ENCODE measurements at places on chromosomes 12 and 14.

DNA sequence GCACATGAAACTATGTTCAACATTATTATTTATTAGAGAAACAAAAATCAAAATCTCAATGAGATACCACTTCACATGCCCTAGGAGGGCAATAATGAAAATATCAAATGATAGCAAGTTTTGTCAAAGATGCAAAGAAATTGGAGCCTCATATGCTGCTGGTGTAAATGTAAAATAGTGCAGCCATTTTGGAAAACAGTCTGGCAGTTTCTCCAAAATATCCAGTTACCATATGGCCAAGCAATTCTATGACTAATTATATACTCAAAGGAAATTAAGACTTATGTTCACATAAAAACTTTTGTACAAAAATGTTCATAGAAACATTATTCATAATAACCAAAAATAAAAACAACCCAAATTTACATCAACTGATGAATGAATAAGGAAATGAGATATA is 313.6 kb upstream of the LMO3 start:
- DNase-seq: no peak

DNA sequence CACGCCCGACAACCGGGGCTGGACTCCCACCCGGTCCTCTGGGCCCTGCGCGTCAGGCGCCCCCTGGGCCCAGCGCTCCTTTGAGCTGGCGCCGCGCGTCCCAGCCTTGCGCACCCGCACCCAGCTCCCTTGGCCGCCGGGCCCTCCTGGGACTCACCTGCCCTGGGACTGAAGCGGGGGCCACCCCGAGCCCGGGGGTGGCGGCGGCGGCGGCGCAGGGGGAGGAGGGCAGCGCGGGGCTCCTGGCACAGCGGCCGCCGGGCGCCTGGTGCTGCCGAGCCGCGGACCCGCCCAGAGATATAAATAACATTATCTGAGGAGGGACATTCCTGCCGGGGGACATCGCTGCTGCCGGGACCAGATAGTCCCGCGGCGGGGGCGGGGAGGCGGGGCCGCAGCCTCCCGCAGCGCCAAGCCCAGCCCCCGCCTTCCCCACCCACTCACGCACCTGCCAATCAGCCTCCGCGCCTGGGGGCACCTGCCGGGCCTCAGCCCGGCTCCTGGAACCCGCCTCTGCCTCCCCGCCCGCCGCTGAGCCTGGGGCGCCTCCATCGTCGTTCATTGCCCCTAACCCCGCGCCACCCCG is at the start of gene SPTB:
Gene SPTB, minus strand, starts transcription at position 273 of the 586 bp plus-strand sequence. CDS start 56,813 bp downstream, outside the sequence.
- no peak for DNase-seq

- DNase-seq: no peak
Observed at GRCh38 chr14:51862860-51863259, 2.4 kb downstream of the GNG2 start.

DNA sequence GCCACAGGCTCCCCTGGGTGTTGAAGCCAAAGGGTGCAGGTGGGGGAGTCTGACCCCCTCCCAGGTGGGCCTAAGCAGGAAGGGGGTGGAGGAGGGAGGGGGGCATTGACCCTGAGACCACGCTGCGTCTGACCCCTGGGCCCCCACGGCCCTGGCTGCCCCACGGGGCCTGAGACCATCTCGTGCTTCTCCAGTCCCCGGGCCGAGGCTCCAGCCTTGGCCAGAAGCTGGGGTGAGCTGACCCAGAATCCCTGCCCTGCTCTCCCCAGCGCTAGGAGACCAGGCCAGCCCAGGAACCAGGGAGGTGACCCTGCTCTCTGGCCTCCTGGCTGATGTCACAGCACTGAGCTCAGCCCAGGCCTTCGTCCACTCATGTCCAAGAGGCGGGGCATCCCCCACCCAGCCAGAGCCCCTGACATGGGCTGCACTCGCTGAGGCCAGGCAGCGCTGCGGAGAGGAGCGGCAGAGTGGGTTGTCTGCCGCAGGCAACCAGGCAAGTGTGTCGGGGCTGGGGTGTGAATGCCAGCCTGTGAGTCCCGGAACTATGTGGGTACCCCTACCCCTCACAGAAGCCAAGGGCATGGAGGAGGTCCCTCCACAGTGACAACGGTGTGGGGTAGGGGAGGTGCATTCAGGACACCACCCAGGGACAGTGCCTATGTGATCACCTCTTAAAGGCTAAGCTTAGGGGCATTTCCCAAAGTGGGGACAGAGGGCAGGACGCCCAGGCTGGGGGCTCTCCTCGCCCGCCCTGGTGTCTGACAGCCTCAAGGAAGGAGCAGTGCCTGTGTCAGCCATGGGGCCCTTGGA is 6.3 kb downstream of the TRMT61A start:
- no peak for DNase-seq

DNA sequence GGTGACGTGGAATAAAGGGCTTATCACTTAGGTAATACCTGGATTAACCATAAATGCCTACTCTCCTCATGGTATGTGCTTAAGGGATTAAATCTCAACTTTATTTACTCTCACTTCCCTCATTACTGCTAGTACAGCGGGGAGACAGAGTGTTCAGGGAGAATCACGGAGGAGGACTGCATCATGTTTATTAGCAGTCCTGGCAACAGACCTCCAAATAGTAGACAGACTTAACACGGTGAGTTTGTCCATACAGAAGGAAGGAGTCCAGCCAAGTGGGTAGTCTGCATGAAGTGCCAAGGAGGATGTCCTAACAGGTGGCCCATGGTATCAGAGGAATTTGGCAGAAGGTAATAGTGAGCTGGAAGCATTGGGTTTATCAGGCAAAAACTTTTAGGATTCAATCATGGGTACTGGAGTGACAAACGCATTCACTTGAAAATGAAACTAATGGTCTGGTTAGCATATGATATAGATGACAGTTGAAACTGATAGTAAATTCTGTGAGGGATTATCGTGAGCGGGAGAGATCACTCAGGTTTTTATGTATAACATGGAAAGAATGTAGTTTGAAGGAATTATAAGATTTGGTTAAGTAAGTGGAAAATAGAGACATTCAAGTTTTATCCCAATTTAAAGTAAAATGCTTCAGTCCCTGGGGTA is 471.8 kb downstream of the TMEM117 start:
- no peak for DNase-seq

DNA sequence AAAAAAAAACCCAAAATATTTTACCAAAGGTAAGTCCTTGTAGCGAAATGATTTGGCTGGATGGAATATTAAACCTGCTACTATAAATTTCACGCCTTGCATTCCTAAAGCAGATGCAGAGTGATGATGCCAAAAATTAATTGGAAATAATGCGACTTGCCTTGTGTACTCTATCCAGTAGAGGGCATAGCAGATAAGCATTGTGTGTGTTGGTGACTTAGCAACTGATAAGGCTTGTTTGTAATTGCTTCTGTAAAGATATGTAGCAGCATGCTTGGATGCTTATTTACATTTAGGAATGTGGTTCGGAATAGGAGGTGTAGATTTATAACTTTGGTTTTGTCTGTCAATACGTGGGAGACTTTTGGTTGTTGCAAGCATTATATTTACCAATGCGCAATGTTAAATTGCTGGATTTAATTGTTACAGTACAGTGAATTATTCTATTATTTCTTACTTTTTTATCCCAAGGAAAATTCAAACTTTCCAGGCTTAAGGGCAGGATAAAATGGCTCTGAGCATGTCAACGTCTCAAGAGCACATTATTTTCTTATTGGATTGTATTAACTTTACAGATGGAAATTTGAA is 80.5 kb downstream of the TMEM260 start:
- DNase-seq: peak; percentile 5

DNA sequence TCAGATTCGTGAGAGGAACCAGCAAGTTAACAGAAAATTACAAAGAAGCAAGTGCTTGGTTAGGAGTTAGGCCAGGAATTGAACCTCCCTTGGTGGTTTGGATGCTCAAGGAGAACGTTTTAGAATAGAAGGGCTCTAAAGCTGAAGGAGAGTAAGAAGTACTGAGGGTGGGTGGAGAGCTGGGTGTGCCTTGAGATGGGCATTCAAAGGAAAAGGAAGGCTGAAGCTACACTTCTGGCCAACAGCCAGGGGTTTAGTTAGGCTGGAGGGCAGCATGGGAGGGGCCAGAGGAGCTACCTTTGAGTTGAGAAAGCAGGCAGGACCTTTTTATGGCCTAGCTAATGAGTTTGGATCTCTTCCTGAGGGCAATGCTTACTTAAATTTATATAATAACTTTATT is 421.2 kb downstream of the CCDC91 start:
- DNase-seq: no peak

GRCh38 chr12:111828338-111828979 is 13.6 kb upstream of the MAPKAPK5 start:
- no peak for DNase-seq

DNA sequence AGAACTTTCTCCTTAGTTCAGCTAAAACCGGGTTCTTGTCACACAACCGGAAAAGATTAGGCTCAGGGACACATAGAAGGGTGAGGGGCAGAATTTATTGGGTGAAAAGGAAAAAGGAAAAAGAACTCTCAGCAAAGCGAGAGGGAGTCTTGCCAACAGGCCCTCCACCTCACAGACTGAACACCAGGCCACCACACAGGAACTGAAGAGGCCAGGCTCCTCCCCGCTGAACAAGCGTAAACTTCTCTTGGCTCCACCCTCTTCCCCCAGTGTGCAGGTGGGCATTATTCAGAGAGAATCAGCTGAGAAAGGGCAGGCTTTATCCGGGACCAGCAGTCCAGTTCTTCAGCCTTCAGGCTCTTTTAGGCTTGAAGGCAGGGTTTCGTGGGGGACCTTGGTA is 125.6 kb upstream of the FGD4 start:
- DNase-seq: no peak

GRCh38 chr14:23321572-23322547 is 603 bp downstream of the PABPN1 start:
- DNase-seq: peak; percentile 48

DNA sequence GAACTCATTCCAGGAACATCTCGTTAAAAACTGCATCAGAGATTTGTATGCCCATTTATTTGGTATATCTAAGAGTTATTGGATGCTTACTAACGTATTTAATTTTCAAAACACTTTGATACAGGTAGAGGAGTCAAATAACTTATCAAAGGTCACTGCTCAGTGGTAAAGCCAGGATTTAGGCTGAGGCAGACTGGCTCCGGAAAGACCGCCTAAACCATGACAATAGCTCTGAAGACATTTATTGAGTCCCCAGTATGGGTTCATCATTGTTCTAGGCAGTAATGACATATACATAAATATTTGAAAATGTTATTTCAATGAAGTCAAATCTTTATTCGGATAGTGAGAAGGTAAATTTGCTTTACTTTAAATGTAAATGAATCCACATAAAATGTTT is 30.3 kb downstream of the WBP11 start:
- no peak for DNase-seq

- no peak for DNase-seq
Observed at GRCh38 chr14:68943107-68943506, 36.0 kb downstream of the ACTN1 start.

- DNase-seq: no peak
Observed at GRCh38 chr12:18851271-18851670, 113.4 kb downstream of the CAPZA3 start.

- DNase-seq: peak; percentile 8
Observed at GRCh38 chr12:71763677-71764379, 9.2 kb downstream of the RAB21 start.

GRCh38 chr14:70807898-70808415 is 1.4 kb downstream of the MAP3K9 start:
- DNase-seq: no peak

- DNase-seq: no peak
Observed at GRCh38 chr12:7151532-7151931, 21.4 kb downstream of the CLSTN3 start.

- no peak for DNase-seq
Observed at GRCh38 chr12:14403293-14403692, 37.8 kb downstream of the ATF7IP start.

GRCh38 chr14:83019744-83020414 is 1486.2 kb upstream of the SEL1L start:
- DNase-seq: no peak

- no peak for DNase-seq
Observed at GRCh38 chr14:45258073-45258472, 5.1 kb upstream of the MIS18BP1 start.

- no peak for DNase-seq
Observed at GRCh38 chr12:24649634-24650033, 299.3 kb downstream of the BCAT1 start.

GRCh38 chr12:84077679-84078078 is 834.9 kb downstream of the SLC6A15 start:
- no peak for DNase-seq

DNA sequence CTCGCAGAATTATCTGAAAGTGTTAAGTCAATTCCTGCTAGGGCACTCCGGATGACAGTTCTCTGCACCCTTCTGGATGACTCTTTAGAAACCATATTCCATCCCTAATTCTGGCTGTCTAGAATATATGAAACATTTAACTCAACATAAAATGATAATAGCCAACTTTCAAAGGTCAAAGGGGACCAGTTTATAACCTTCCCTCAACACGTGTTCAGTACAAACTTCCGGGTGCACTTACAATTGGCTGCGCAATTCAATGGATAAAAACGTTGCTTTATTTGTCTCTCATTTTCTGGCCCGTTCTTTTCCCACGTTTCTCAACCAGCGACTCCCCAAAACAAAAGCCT is 1.3 kb downstream of the SBNO1 start:
- peak; percentile 28 for DNase-seq

DNA sequence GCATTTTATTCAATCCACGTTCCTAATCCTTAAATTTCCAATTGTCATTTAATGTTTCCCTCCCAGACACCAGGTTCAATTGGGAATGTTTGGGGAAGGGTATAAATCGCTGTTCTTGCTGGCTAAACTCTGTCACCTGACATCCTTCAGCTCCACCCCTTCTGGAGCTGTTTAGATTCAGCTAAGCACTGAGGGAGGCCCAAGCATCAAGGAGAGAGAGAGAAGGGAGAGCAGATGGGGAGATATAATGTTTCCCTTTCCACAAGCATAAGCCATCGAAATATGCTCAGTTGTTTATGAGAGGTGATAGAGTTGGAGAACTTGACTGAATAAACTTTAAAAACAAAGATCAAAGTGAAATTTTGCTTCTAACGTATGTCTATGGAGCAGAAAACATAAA is 1.8 kb downstream of the ABCC9 start:
- no peak for DNase-seq

GRCh38 chr14:97458661-97459579 is 661.7 kb downstream of the VRK1 start:
- DNase-seq: peak; percentile 1

- no peak for DNase-seq
Observed at GRCh38 chr14:55671641-55672040, 91.6 kb downstream of the KTN1 start.
